ENCODE measurements at places on chromosomes 7 and 10.

GRCh38 chr10:48940372-48940771, 732 bp upstream of the LRRC18 start:
- no peak for DNase-seq

DNA sequence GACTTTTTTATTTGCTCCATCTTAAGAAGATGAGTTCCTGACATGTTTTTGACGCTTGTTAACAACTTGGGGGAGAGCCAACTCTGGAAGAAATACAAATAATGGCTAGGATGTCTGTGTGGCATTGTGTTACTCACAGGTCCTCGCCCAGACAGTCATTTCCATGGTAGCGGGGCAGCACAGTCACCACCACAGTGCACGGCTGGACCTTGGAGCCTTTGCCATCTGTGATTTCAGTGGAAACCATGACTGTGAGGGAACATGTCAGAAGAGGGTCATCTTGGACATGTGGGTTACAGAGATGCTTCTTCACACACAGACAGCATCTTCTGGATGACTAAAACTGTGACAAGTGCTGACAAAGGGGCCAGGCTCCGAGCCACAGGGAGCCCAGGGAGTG, 74.5 kb downstream of the PKD1L1 start:
- DNase-seq = no peak

DNA sequence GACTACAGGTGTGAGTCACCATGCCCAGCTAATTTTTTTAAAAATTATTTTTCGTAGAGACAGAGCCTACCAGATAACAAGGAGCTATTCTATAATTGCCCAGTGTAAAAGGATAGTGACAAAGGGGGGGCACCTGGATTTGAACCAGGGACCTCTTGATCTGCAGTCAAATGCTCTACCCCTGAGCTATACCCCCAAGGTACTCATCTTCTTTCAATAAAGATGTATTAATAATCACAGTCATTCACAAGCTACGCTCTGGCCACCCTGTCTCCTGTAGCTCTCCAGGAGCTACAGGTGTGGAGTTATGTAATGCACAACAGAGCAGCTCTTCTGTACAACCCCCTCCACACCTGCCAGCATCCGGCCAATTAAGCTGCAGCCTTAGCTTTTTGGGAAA, 83.5 kb downstream of the ZNF777 start:
- DNase-seq = no peak

DNA sequence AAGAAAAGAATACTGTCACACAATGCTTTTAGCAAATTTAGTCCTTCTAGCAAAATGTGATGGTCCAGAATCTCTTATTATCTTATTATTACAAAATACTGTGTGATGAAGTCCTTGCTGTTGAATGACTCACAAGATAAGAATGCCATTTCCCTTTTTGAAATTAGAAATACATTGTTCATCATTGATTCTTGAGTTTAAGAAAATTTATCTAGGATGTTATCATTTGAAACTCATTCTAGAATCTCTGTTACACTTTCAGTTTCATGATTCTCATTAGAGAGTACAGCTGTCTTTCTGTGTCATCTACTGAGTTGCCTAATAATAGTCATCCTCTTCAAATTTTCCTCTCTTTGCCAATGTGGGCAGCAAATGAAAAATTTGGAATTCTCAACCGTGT, 9.6 kb downstream of the ZKSCAN5 start:
- DNase-seq = no peak

DNA sequence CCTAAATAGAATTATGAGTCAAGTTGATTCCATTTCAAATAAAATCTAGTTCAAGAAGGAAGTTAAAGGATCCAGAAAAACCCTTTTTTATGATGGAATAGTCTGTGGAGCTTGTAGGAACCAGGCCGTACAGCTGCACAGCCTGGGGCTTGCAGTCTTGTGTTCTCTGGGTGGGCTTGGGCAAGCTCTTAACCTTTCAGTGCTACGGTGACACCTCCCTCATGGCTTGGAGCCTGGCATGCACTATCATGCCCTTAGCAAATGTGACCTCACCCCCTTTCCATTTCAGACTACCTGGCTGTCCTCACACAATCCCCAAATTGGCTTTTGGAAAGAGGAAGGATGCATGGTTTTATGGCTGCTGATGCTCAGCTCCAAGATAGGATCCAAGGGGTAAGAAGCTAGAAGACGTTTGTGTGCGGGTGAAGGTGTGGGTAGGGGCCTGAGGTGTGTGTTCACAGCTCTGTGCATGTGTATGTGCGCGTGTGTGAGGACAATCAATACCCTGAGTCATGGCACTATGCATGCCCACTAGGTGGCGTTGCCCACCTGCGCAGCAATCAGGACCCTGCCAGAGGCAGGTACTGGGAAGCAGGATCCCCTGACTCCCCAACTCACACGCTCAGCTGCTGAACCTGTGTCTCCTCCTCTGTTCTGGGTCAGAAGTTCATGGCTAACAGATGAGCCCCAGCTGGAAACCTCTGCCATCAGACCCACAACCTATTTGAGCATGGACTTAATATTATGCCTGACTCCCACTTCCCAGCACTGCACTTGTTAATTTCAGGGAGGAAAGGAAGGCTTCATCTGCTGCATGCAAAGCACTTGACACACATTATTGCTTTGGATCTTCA, 113.4 kb downstream of the PTPN20 start:
- peak; percentile 61 for DNase-seq

DNA sequence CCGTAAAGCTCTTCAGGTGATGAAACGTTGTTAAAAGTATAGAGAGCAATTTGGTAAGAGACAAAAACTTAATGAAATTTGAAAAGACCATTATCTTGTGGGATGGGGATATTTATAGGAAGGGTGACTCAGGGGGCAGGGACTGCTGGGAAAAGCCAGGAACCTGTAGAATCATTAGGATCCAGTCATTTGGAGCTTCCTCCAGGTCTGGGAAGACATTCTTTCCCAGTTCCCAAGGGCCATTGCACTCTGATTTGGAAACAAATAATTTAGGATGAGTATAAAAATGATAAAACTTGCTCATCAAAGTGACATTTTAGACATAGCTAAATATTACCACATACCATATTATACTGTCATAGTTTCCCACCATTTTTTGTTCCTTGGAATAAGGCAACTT, 143.9 kb downstream of the PFKFB3 start:
- DNase-seq = no peak

DNA sequence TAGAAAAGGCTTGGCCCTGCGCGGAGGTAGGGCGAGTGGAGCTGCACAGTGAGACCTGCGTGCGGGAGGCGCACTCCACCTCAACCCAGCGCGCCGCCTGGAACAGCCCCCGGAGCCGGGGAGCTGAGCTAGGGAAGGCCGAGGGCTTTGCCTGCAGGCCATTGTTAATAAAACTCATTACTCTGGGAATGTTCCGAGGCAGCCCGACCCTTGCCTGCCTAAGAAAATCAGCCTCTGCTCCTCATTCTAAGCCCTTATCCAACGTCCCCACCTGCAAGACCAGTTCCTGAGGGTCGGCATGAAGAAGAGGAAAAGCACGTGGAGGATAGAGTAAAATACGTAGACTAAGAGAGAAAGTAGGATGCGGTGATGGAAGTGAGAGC, 55.3 kb downstream of the C7orf25 start:
- DNase-seq = no peak

Data from activated CD4-positive, alpha-beta T cell treated with anti-CD3 and anti-CD28 coated beads for 4 hours (primary cell).